Cardiac muscle cell (in vitro differentiated cells and primary cell): ENCODE measurements at places on chromosomes 3 and 15. TPM values are rescaled to one million over a fixed set of nuclear protein-coding genes. Genes with fewer than 3 reads are reported as not detected.

PLIN1 gene
- total RNA-seq = 0.32 and 0.57 TPM in 2 replicates

SEMA5B gene
- 2.3 and 3.5 TPM in 2 replicates for total RNA-seq

MORC1 gene
- total RNA-seq = not detected in 2 replicates

DENND6A gene
- total RNA-seq = 10.4 and 13.8 TPM in 2 replicates

GRCh38 chr3:131374741-131375140 is 6.8 kb upstream of the NUDT16 start:
- no peak for DNase-seq

DNA sequence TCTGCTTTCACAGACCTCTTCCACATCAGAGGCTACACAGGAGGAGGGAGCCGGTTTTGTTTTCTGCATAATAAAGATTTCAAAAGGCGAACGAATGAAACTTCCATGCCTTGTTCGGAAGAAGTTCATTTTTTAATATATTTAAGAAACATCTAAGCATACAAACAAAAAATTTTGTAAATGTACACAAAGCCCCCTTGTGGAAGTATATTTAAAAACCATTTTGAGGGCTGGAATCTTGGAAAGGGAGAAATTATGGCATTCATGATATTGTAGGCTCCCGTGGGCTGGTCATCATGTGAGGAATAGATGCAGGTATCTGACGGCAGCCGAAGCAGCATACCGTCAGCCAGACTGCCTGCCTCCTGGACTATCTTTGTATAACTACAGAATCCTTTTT is 90.4 kb downstream of the MECOM start:
- no peak for DNase-seq

GRCh38 chr3:64178419-64178818 is 46.8 kb downstream of the PRICKLE2 start:
- no peak for DNase-seq

DNA sequence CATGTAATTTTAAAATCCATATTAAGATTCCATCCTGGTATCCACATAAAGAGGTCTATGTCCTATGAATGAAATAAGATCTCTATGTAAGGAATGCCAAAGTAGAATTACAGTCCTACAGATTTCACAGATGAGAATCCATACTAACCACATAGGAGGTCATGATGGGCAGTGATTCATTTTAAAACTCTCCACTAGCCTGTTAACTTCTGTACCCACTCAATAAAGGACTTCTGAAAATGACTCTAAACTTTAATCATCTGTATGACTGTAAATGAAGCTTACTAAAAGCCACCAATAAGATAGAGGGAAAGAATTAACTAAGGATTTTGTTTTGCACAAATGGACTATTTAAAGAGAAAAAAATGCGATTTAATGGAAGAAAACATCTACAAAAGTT is 28.7 kb downstream of the MORC1 start:
- no peak for DNase-seq

DNA sequence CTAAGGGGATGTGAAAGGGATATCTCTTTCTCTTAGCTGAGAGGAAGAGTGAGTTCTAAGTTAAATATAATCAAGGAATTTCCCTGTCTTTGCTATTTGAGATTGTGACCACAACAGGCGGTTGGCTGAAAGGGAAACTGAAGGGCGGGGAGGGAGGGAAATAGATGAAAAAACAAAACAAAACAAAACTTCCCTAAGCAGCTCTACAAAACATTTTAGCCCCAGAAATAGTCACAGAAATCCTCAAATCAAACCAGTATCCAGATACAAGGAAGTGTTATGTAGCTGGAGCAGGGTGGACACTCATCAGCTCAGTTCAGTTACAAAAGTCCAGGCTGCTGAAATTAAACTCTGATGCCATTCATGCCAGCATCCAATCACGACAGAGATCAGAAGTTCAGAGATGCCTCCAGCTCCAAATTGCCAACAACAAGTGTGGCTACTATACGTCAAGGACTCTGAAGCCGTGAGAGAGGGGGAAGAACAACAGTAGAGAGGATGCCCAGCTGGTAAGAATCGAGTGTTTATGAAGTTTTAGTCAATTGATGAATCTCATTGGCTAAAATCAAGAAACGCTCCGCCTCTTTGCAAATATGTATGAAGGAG is 319 bp upstream of the TP63 start:
- no peak for DNase-seq

DNA sequence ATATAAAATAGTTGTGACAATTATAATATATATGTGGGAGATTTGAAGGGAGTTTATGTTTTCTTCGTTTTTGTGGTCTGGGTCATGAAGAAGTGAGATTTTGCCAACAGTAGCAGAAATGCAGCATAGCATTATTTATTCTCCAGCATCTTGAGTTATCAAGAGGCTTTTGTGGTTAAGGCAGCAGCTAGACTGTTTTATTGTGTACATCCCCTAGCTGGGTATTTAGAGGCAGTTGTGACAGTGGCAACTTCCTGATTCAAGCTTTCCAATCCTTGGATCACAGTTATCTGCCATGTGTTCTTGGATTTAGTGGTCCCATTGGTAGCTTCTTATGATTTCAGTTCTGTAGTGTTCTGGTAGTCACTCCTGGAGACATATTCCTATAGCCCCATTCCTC is 29.0 kb downstream of the ARIH1 start:
- no peak for DNase-seq

GRCh38 chr3:150599611-150600297 is 3.4 kb upstream of the SELENOT start:
- peak; percentile 24 for DNase-seq

DNA sequence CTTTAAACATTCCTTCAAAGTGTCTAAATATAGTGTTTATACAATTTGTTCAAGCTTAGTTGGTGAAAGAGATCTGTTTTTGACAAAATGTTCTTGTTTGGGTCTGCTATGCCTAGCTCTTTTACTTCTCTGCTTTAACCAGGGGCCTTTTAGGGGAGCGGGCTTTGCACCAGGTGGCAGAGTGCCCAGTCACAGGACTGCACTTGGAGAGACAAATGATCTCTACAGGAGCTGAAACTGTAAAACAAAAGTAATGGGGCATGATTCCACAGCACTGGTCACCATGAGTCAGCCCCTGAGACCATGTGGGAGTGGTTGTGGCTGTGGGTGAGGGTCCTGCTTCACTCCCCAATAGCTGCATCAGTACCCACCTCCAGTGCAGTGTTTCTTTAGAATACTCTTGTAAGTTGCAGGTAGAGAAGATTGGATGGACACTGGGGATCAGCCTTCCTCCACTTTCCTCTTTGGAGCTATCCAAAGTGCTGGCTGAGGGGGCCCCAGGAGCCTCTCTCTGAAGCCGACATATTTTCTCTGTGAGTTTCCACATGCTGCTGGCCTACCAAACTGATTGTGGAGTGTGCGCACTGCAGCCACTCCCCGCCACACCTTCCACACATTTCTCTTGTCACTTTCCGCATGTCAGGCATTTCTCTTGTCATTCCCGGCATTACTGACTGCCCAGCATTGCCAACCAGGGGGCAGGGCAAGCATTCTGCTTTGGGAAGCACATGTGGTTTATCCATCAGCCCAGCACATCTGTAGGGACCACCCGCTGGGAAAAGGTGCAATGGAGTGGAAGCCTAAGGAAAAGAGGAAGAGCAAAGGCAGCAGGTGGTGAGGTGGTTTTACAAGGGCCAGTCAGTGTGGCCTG is 110.0 kb downstream of the EPHB1 start:
- peak; percentile 24 for DNase-seq

GRCh38 chr3:168620854-168621253 is 525.1 kb upstream of the GOLIM4 start:
- DNase-seq = peak; percentile 37

DNA sequence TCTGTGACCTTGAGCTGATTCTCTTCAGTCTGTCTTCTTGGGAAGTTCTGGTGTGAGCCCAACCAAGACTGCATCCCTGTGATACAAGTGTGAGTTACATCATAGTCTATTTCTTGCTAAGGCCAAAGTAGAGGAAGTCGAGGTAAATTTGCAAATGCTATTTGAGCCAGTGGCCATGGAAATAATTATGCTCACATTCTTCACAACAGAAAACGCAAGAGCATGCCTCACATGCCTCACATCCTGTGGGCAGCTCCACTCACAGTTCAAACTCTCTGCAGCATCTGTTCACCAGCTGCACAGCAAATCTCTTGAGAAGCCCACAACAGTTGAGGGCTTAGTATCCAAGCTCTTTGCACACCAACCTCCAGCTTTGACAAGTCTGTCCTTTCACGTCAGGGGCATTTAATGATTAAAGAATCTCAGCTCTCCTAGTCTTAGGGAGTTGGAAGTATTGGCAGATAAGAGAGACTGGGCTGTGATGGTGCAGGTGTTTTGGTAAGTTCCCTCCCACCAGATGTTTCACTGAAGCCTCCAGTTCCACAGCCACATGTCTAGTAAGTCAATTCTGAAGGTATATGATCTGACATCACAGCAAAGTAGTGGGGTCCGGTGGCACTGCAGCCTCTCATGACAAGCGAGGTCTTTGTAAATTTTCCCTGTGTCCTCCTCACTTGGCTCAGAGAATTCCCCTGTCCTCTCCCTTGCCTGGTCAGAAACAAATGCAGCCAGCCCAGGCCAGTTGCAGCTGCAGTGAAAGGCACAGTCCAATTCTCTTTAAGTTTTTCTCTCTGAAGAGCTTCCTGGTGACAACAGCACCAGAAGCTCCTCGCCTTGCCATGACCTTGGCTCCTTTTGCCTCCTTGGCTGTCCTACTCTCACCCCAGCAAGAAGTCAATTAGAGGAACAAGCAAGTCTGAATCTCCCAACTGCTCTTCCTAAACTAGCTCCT is 166.1 kb downstream of the SSR3 start:
- DNase-seq = peak; percentile 66

- DNase-seq = no peak
Observed at GRCh38 chr15:60054472-60054871, 50.4 kb downstream of the FOXB1 start.

- DNase-seq = no peak
Observed at GRCh38 chr3:41872157-41872556, 89.7 kb downstream of the ULK4 start.
